ENCODE measurements at places on chromosomes 13 and 19.

DNA sequence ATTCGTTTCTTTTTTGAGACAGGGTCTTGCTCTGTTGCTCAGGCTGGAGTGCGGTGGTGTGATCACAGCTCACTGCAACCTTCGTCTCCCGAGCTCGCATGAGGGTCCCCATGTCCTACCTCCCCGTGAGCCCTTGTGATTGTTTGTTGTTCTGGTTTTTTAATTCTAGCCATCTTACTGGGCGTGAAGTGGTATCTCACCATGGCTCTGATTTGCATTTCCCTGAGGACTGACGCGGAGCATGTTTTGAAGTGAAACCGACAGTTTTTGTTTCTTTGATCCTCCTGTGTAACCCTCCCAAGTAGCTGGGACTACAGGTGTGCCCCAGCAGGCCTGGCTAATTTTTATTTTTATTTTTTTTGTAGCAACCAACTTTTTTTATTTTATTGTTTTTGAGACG, 21.7 kb downstream of the GNG7 start:
- DNase-seq: no peak

GRCh38 chr13:101111894-101112293, 304.4 kb downstream of the NALCN start:
- DNase-seq: no peak

DNA sequence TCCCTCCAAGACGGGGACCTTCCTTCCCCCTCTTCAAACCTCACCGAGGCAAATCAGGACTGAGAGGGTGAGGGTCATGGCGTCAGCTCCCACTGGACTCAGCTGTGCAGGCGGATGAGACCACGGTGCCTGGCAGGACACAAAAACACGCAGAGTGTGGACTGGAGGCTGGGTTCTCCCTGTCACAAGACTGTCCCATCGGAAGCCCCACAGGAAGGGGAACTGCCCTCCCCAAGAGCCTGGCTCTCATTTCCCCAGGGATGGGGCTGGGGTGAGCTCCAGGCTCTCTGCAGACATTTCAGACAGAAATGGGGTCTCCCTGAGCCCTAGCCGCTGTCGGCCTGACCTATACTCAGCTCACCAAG, at the start of gene LILRB5:
TSS of gene LILRB5 (minus strand) at position 158 of the 365 bp plus-strand sequence. CDS start at position 78, 80 bp downstream.
- no peak for DNase-seq

GRCh38 chr13:71871176-71871754, 4.3 kb upstream of the DACH1 start:
- no peak for DNase-seq
